ENCODE measurements at places on chromosomes 1 and 21.

GRCh38 chr1:180519846-180520245 is 17.5 kb upstream of the ACBD6 start:
- DNase-seq: no peak

GRCh38 chr1:241624935-241625334 is 15.2 kb downstream of the CHML start:
- DNase-seq: no peak

GRCh38 chr1:199574950-199575349 is 452.6 kb upstream of the NR5A2 start:
- DNase-seq: no peak

- no peak for DNase-seq
These were observed 120.1 kb upstream of the NR5A2 start for GRCh38 chr1:199907361-199907760.

DNA sequence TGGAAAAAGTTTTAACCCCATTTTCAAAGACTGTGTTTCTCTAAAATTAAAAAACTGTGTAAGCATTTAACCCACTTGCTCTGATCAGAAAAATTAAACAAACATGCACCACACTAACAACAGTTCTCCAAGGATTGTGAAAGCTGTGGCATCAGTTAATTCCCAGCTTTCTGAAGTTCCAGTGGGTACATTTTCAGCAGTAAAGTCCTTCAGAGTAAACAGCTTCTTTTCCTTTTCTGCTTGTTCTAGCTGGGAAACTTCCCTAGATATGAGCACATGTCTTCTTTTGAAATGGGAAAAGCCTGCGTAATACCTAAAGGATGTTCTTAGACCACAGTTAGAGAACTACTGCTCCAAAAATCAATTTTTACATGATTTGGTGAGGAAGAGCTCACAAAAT is 11.1 kb downstream of the PRRX1 start:
- no peak for DNase-seq

DNA sequence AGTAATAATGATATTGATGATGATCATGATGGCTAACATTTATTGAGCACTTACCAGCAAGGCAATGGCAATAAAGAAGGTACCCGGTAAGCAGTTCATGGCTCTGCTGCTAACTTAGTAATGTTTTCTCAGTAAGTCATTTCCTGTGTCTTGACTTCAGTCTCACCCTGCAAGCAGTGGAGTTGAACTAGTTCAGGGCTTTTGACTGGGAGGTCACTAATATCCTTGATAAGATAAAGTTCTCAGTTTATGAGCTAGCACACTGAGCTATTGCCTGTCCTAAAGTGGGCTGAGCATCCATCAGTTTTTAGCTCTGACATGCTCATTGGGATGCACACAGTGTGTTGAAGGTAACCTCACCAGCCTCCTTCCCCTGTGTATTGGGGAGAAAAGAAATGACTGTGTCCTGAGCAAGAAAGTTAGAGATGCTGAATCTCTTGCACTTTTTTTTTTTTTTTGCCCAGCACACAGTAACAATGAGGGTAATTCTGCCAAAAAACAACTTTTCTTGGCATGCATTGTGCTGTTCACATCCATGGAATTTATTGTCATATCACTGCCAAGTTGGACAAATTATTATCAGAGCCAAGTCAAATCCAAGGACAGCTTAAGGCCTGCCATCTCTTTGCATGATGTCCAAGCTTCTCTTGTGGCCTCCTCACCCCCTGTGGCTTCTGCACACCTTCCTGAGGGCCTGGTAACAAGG is 55.5 kb upstream of the GADD45A start:
- no peak for DNase-seq
